Activated CD4-positive, alpha-beta T cell treated with anti-CD3 and anti-CD28 coated beads, Interleukin-2, amount 10 ng/mL, durations not matched to agents 7 days and 5 days (primary cell): ENCODE measurements at places on chromosomes 3 and 15. TPM values are rescaled to one million over a fixed set of nuclear protein-coding genes. Genes with fewer than 3 reads are reported as not detected.

Gene PLXNB1
- total RNA-seq = 2.5 TPM

Gene GASK1A
- not detected for total RNA-seq

Gene ZPLD1
- not detected for total RNA-seq

Gene PLCD1
- 21.2 TPM for total RNA-seq

Gene GOLGA6L22
- total RNA-seq = not detected

Gene OSTN
- not detected for total RNA-seq

Gene MEX3B
- 0.99 TPM for total RNA-seq

Gene SLC28A1
- total RNA-seq = not detected

Gene CNTN6
- total RNA-seq = not detected

Gene THAP10
- total RNA-seq = not detected

Gene NR1I2
- 0.10 TPM for total RNA-seq

Gene BFSP2
- total RNA-seq = 0.33 TPM

Gene MAP4
- 110 TPM for total RNA-seq

Gene ZCWPW2
- total RNA-seq = 0.37 TPM

Gene HRG
- total RNA-seq = not detected

Gene CYP11A1
- not detected for total RNA-seq

Gene TLR9
- total RNA-seq = 0.65 TPM

Gene DGKG
- total RNA-seq = 0.04 TPM

Gene ALDH1L1
- total RNA-seq = not detected

Gene DLEC1
- 1.4 TPM for total RNA-seq

Gene KBTBD12
- total RNA-seq = not detected

Gene RASGRF1
- not detected for total RNA-seq

Gene PRTG
- total RNA-seq = not detected

Gene EPHA3
- not detected for total RNA-seq

Gene LRRK1
- total RNA-seq = 0.40 TPM

Gene SH2D7
- not detected for total RNA-seq

Gene NR2F2
- not detected for total RNA-seq

Gene LSG1
- total RNA-seq = 42.5 TPM

Gene MYL3
- not detected for total RNA-seq

Gene NLGN1
- total RNA-seq = not detected

Gene NUP210
- total RNA-seq = 204 TPM

Gene SLC24A5
- total RNA-seq = not detected

Gene NEO1
- total RNA-seq = 4.3 TPM

Gene AZI2
- 68.8 TPM for total RNA-seq

Gene LRTM1
- not detected for total RNA-seq

Gene GOLGA6L7
- not detected for total RNA-seq

Gene IL17RD
- total RNA-seq = not detected
